ENCODE measurements at places on chromosomes 5 and 9.

- no peak for DNase-seq
These were observed 3.2 kb upstream of the ADRA1B start for GRCh38 chr5:159913048-159913447.

DNA sequence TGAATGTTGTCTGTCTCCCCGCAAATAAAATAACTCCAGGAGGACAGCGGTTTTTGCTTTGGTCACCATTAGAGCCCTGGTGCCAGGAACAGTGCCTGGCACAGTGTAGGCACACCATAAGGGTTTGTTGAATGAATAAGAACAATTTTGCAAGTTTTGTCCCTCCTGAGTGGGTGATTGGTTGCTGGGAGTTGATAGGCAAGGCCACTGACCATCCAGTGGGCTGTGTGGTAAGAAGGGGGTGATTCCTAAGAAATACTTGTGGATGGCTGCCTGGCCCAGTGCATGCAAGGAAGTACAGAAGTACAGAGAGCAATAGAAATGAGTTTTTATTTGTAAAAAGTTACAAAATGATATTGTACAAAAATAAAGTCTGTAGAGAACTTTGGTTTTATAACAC lies 27.5 kb downstream of the GDNF start:
- DNase-seq: no peak

GRCh38 chr5:109450129-109450877 lies 40.5 kb upstream of the PJA2 start:
- DNase-seq: no peak

GRCh38 chr9:99718631-99719030 lies 103.1 kb upstream of the NR4A3 start:
- no peak for DNase-seq

GRCh38 chr9:83185488-83186154 lies 122.7 kb upstream of the RASEF start:
- no peak for DNase-seq

GRCh38 chr9:38004809-38005560 lies 64.0 kb downstream of the SHB start:
- DNase-seq: no peak

- DNase-seq: no peak
These were observed 402.4 kb downstream of the AGTPBP1 start for GRCh38 chr9:85339338-85339737.

DNA sequence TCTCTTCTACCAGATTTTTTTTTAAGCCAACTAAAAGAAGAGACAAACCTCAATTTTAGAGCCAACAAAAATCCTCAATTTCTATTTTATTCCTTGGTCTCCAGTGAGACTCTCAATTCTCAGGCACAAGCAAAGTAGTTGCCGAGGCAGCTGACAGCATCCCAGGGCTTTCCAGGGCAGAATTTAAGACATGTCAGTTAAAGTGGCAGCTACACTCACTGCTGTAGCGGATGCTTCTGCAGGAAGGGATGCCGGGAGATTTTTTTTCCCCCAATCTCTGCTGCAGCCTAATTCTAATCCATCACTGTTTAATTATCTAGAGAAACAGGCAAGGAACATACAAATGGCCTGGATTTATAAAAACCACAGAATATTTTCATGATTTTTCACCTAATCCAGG lies 57.0 kb downstream of the TTC39B start:
- DNase-seq: no peak

DNA sequence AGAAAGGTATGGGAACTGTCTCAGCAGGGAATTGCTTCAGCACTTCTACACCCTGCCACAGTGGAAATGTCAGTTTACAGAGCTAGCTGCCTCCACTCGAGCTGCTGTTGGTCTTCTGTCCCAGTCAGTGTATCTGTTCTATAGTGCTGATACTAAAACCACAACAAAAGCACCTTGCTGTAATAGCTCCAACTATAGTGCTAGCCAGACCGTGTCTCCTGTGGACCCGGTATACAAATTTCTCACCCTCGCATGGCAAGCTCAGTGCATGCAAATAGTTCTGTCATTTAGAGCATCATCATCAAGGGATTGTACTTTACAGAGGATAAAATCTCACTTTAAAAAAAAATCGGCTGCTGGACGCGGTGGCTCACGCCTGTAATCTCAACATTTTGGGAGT lies 51.5 kb upstream of the IQGAP2 start:
- no peak for DNase-seq

GRCh38 chr5:149796030-149796429 lies 65.9 kb downstream of the PPARGC1B start:
- DNase-seq: no peak

- DNase-seq: no peak
These were observed 555.5 kb downstream of the MAT2B start for GRCh38 chr5:164060786-164061355.

- no peak for DNase-seq
These were observed 494.9 kb downstream of the PSAT1 start for GRCh38 chr9:78791779-78792178.

- no peak for DNase-seq
These were observed 10.2 kb downstream of the NREP start for GRCh38 chr5:111746791-111747190.
